ENCODE measurements at places on chromosomes 7 and 10. TPM values are rescaled to one million over a fixed set of nuclear protein-coding genes. Genes with fewer than 3 reads are reported as not detected.

DNA sequence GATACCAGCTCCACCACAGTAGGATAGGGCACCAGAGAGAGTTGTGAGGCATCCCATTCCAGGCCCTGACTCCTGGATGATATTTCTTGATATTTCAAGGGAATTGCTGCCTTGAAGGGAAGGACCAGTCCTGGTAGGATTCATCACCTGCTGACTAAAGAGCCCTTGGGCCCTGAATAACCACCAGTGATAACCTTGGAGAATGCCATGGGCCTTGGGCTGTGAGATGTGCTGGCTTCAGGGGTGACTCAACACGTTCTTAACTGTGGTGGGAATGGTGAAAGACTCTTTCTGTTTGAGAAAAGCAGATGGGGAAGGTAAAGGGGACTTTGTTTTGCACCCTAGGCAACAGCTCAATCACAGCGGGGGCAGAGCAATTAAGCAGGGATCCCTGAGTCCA lies 21.4 kb upstream of the ASZ1 start:
- no peak for DNase-seq

- DNase-seq: no peak
Observed at GRCh38 chr10:47323636-47324296, 1.5 kb downstream of the GDF2 start.

MEIG1 gene
- 0.79 TPM for total RNA-seq

LIPJ gene
- total RNA-seq: not detected

GPR26 gene
- not detected for total RNA-seq

RSPH10B gene
- not detected for total RNA-seq

VWDE gene
- 1.4 TPM for total RNA-seq

- DNase-seq: no peak
Observed at GRCh38 chr7:107213193-107213788, 44.5 kb downstream of the HBP1 start.

GRCh38 chr7:4727914-4728705 lies 46.0 kb downstream of the FOXK1 start:
- DNase-seq: no peak

SLC13A1 gene
- total RNA-seq: not detected

RAB19 gene
- 6.4 TPM for total RNA-seq

NUTM2B gene
- total RNA-seq: 0.83 TPM

GRCh38 chr7:144835155-144835611 lies 670 bp downstream of the TPK1 start:
- peak; percentile 50 for DNase-seq

C10orf53 gene
- not detected for total RNA-seq

SORCS3 gene
- total RNA-seq: not detected

DNA sequence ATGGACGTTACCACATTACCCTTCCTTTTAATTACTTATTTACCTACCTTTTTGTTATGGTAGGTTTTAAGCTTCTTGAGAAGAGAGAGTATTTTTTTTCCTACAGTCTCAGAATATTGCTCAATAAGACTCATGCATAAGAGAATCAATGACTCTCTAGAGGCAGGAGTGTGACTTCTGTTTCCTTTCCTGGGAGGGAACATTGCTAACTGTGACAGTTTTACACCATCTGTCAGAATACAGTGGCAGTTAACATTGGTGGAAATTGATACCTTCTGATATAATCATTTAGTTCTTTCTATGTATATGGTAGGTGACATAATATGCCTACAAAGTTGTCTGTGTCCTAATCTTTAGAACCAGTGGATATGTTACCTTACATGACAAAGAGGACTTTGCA lies 348.7 kb upstream of the POT1 start:
- no peak for DNase-seq

- no peak for DNase-seq
Observed at GRCh38 chr10:32893434-32893833, 64.6 kb downstream of the ITGB1 start.

OR2A1 gene
- not detected for total RNA-seq

IKZF1 gene
- 295 TPM for total RNA-seq

CYP2E1 gene
- 0.43 TPM for total RNA-seq

GRCh38 chr10:32234471-32234870 lies 112.5 kb downstream of the EPC1 start:
- no peak for DNase-seq

SPDYE2B gene
- not detected for total RNA-seq
